Stimulated activated CD4-positive, alpha-beta T cell treated with anti-CD3 and anti-CD28 coated beads, Interleukin-1b, Interleukin-23, amount 100 ng/mL, for 48 hours (primary cell): ENCODE measurements at places on chromosomes 7 and 10.

DNA sequence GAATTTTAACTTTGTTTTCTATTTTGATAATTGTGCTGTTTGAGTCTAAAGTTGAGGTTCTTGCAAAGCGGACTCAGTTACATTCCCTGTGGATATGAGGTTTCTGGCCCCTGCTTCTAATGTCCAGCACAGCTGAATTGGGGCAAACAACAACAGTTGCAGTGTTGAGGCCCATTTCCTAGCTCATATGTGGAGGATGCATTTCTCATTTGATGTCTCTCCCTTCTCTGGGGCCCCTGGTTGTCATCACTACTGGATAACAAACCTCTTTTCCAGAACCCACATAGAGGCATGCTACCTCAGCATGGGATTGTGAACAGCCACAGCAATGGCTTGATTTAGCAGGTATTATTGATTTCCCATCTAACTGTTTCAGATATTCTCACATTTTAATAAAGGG is 208.2 kb upstream of the VSTM2A start:
- DNase-seq, result no peak

- DNase-seq, result no peak
Observed at GRCh38 chr10:89047397-89047796, 56.8 kb downstream of the FAS start.

GRCh38 chr7:1234049-1234880 is 1.6 kb downstream of the UNCX start:
- no peak for DNase-seq

DNA sequence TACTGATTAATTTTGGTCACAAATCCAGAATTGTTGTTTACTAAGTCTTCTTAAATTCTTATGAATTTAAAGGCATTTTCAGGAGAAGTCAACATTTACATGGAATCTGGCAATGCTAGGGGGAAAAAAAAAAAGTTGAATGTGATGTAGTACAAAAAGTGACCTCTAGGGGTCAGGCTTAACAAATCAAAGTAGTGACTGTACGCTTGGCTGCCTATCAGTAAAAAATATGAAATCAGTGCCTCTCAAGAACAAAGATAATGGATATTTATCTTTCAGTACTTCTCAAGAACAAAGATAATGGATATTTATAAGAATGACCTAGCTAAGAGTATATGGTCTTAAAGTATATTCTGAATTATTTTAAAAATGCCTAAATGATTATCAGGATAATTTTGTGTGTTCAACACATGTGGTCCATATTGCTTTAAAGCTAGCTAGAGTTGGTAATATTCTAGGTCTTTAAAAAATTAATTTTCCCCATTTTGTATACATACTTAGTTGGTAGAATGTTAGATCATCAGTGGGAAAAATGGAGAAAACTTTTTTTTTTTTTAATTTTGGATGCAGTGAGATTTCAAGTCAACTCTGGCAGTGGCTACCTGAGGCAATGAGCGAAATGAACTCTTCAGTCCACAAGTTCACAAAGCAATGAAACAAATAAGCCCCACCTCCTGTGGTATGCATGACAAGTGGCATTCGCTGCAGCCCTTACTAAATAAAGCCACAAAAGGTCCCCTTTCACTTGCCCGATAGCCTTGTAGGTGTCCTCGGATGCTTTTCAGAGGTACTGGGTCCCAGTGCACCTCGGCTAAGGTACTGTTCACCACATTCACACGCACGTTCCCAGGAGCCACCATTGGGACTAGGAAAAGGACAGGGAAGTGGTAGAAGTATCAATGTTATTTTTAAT is 51.2 kb upstream of the LAMB4 start:
- DNase-seq, result no peak

DNA sequence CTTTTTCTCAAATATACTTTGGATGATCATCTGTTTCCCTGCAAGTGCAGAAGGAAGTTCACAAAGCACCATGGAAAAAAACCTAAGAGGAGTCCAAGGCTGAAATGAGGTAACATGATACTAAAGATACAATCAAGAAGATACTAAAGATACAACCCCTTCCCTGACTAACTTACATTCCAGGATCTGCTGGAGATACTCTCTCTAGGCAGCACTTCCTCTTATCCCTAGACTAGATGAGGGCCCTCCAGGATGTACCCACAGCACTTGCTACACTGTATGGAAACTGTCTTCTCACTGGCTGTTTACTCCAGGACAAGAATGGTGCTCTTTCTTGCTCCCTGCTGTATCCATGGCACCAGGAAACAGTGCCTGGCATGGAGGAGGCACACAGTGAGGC is 116.4 kb upstream of the NFE2L3 start:
- DNase-seq, result no peak

DNA sequence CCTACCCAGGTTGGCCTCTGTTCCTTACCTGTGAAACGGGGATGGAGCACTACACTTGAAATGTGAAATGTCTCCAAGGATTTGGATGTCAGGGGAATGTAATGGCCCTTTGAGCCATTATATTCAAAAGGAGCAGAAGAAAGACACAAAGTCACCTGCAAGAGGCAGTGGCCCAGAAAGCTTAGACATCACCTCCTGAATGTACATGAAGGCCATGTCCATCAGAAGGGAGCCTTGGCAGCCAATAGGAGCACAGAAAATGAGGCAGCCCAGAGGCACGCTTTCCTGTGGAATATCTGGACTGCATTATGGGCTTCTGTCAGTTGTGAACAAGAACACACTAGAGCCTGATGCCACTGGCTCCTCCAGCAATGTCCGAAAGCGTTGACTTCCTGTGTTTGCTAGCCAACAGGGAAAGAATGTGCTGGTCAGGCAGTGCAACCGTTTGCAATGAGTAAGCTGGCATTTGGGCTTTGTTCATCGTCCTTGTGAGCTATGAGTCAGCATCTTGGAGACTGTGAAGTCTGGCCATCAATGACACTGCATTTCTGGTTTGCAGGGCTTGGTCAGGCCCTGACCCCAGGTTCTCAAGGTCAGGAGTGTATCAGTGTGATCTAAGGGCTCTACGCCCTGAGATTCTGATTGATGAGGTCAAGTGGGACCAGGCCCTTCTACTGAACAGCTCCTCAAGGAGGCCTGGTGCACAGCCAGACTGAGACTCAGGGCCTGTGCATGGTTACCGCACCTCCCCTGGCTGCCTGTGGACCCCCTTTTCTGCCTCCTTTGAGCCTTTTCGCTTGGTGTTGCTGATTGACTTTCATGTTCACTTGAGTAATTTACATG is 222.4 kb downstream of the RPS24 start:
- no peak for DNase-seq

- DNase-seq, result no peak
Observed at GRCh38 chr7:24442170-24442777, 131.0 kb upstream of the PALS2 start.

DNA sequence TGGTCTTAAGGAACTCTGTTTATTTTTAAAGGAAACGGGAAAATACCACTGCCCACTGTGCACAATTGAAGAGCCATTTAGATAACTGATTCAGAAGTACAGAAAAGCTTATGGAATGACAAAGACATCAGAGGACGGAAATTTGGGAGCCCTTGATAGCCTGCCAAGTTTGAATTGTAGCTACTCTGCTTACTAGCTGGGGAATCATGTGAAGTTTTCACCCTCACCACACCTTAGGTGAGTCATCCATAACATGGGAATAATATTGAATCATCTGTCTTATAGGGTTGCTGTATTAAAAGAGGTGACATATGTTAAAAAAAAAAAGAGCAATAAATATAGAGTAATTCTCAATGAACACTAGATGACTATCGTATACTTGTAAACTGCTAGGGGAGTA is 1104.2 kb downstream of the GATA3 start:
- DNase-seq, result no peak

DNA sequence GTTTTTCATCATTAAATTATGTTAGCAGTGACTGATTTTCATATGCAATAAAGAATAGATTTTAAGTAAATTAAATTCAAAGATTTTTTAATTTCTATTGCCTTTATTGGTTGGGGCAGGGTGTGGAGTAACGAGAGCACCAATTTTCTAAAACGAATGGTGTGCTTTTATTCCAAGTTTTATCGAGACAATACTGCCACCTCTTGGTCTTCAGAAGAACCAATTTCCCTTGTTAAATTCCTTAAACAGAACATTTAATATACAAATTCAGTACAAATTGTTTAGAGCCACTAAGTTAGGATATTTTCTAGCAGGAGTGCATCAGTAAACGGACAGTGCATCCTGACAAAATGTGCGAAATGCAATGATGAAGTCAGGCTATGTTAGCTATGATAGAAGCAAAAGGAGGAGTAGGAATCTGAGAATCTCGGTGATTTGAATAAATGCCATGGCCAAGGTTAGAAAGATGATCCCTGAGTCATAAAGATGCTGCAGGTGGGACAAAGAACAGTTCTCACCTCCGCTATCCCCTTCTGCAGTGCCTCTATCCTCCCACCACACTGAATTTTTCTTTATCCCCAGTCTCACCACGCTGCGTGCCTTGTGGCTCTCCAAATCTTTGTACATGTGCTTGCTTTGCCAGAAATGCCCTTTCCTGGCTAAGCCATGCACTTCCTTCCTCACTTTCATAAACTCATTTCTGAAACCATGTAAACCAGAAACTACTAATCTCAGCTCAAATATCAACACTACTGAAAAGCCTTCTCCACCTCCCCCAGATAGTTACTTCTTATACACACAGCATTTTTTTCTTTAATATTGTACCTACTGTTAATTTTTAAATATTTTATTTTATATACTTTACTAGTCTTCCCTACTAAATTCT is 31.9 kb upstream of the AGBL3 start:
- DNase-seq, result no peak

DNA sequence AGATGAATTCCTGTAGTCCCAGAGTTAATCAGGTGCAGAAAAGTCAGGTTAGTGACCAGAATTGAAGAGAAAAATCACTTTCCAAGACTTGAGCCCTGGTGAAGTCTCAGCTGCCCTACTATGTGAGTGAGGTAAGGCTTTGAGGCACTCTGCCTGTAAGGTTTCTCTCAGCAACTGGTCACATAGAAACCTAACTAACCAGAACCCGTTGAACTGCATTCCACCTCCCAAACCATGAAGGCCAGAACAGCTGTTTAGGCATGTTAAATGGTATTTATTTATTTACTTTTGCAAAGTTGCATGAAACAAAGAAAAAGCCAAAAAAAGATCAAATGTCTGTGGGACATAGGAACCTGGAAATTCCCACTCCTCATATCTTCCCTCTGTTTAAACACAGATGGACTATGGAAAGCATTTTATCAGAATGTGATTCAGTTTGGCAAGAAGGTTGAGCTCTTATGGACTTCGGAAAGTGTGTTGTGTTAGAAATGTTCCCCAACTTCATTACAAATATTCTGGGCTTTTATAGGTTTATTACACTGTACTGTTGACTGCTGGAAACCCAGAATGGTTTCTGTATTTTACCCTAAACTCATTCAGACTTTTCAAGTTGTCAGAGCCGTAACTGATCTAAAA is 12.8 kb upstream of the GPR85 start:
- no peak for DNase-seq

DNA sequence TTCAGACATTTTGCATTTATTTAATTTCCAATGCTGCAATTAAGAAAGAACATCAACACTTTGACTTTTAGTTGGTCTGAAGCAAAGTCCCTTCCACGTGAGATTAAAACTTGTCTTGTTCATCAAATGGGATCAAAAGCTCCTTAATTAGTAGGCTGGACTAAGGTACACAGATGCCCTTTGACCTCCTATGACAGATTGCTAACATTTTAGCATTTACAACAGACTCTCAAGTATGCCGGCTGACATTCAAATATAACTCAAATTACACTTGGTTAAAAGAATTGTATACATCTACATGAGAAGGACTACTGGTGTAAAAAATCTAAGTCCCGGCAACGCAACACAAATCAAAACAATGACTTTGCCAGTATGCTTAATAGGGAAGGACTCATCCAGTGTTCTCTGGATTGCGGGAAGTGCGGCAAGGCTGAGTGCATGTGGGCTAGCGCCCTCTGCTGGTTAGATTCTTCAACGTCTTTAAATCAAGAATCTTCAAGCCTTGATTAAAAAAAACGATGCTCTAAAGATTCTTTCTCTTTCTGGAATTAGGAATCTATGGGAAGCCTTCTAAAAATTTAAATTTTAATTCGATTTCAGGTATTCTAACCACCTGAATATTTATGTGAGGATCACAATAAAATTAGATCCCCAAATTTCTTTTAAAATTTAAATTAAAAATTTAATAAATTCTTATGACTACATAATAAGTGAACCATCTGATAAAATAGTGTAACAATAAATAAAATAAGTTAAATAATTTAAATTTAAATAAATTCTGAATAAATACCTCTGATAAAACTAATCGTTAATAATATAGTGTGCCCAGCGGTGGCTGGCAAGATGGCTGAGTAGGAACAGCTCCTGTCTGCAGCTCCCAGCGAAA is 444.7 kb downstream of the DGKB start:
- DNase-seq, result peak; percentile 15

DNA sequence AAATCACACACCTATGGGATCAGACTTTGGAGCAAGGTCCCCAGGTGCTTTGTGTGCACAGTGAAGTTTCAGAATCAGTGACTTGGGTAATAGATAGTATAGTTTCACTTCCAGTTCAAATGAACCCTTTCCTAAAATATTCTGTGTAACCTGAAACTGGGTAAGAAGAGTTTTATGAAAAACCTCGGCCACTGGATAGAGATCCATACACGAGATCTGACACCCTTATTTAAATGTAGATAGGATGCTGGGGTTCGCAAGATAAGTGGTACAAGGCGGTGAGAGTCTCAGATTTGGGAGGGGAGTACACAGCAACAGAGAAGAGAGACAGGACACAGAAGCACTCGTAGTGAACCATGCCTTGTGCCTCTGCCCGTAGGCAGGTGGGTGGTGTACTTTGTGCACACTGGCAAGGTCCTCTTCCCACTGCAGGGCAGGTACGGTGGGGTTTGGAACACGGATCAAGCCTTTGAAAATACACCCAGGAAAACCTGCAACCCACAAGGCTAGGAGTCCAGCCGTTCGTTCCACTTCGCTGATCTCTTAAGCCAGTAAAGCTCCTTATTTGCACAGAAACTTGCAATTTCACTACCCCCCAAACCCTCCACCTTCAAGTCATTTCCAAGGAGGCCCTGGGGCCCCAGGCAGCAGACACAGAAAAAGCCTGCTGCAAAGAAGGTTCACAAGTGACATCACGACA is 162.8 kb downstream of the USP6NL start:
- DNase-seq, result no peak

GRCh38 chr7:141701489-141702046 is 398 bp downstream of the DENND11 start:
- peak; percentile 58 for DNase-seq

GRCh38 chr10:95414844-95415485 is 124.2 kb upstream of the PDLIM1 start:
- DNase-seq, result no peak

- no peak for DNase-seq
Observed at GRCh38 chr10:14253079-14253478, 77.6 kb downstream of the FRMD4A start.
